ENCODE measurements at places on chromosomes 2 and 18.

- DNase-seq: no peak
Measured at GRCh38 chr2:213834331-213834730, 550.1 kb downstream of the SPAG16 start.

- no peak for DNase-seq
Measured at GRCh38 chr2:219272995-219273394, 6.2 kb upstream of the DNAJB2 start.

- DNase-seq: peak; percentile 67
Measured at GRCh38 chr2:65536596-65536995, 104.2 kb upstream of the SPRED2 start.

- no peak for DNase-seq
Measured at GRCh38 chr2:69099541-69099940, 86.6 kb downstream of the ANTXR1 start.

DNA sequence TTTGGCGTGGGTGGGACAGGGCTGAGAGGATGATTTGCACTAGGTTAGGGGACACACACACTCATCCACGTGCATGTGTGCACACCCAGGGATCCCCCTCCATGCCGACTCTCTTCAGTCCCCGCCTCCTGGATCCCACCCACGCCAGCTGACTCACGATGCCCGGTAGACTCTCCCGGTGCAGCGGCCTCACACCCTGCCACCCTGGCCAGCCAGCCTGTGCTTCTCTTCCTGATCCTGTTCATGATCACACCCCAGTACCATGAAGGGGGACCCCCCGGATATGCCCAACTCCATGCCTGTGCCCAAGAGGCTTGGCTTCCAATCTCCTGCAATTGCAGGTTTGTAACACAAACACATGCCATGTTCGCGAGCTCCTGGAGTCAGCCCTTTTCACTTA, 157.8 kb upstream of the HDAC4 start:
- no peak for DNase-seq

DNA sequence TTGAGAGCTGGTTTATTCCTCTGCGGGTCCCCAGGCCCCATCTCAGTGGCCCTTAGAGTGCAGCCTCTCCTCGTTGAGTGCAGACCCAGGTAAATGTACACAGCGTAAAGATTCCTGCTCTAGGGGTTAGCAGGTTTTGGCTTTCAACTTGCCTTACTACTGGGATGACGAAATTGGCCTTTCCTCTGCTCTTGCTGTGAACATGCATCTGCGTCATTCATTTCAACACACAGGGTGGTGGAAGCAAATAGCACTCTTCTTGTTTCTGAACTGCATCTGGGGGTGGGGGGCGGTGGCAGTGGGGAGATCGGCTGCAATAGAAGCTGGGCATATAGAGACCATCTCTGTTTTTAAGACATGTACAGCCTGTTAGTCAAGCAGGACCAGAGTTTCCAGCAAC, 16.5 kb upstream of the SLC16A14 start:
- no peak for DNase-seq

DNA sequence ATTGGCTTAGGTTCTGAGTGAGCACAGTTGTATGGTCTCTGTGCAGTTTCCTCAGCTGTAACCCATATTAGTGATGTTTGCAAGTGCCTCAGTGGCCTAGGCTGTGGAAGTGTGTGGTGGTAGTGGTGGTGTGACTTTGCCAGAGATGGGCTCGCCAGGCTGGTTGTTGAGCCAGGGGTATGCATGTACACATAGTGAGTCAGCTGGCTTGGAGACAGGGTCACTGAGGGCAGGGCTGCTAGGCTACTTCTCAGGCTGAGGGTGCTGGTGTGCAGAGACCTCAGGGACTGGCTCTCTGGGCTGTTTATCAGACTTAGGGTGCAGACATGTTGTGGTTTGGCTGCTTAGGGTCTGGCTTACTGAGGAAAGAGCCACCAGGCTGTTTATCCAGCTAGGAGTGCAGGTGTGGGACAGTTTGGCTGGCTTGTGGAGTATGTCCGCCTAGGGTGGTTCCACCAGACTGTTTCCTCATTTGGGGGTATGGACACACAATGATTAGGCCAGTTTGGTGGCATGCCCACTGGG, 15.0 kb downstream of the APLF start:
- DNase-seq: no peak

DNA sequence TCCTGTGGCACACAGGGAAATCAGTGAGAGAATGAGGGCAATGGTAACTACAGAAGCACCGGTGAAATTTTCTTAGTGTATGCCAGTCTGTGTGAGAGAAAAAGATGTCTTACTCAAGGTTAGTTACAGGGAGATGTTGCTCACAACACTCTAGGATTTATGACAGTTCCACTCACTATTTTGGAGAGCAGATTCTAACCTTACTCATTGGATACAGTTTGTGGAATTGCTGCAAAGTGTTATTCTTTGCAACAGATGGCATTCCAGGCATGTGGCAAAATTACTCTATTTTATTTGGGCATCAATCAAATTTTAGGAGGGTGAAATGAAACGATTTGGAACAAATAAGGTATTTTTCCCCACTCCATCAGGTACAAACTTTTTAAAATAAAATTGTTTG, 449.1 kb downstream of the PIK3C3 start:
- DNase-seq: no peak

DNA sequence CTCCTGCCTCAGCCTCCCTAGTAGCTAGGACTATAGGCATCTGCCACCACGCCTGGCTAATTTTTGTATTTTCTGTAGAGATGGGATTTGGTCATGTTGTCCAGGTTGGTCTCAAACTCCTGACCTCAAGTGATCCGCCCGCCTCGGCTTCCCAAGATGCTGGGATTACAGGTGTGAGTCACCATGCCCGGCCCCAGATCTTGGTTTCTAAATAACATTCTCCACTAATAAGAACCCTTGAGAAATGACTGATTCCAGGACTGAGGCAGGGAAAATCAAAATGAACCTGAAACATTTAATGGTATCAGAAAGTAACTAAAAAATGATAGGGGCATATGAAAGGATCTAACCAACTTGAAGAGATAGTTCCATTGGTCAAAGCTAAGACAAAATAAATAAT, 34.0 kb downstream of the BMPR2 start:
- no peak for DNase-seq

GRCh38 chr2:85011747-85012146, 40.8 kb downstream of the KCMF1 start:
- no peak for DNase-seq

DNA sequence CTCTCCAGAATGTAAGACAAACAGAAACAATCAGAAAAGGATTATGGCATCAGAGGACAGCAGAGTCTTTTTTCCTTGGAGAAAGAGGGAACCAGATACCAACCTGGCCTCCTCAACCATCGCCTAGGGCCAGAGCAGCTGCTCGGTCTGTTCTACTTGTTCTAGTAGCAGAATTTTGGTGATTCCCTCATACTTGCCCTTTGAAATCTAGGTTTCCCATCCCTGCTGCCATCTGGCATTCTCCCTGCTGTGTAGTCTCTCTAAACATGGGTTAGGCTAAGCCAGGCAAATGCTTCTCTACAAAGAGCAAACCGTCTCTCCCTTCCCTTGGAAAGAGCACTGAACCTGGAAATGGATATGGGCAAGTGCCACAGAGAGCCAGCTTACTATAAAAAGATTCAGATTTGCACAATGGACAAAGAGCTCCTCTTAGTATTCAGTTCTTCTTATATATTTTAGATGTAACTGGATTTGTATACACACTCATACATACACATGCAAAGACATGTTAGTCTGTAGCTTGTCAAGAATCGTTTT, 208.6 kb upstream of the ST6GAL2 start:
- no peak for DNase-seq
